ENCODE measurements at places on chromosomes 2 and 18. TPM values are rescaled to one million over a fixed set of nuclear protein-coding genes. Genes with fewer than 3 reads are reported as not detected.
A peak's percentile ranks its signal among the peaks of the same experiment; 100 is the strongest.

Gene ODC1
- total RNA-seq = 106 TPM

Gene PFN4
- not detected for total RNA-seq

GRCh38 chr2:57396355-57397098 lies 650.1 kb upstream of the VRK2 start:
- DNase-seq = peak; percentile 4

DNA sequence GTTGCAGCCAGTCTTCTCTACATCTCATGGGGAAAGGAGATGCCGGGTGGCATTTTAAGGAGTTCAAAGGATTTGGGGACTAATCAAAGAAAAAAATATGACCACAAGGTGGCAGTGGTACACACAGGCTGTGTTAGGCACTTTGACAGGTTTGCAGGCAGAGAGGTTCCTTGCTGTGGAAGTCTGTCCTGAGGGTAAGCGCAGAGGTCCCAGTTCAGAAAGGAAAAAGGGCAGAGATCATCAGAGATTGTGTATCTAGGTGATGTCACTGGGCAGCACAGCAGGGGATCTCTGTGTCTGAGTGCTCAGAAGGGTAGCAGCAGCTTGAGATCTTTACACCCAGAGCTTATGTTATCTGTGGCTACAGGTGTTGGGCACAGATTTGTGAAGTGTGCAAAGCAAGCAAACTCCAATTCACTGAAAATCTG lies 231.4 kb downstream of the LRRTM1 start:
- peak; percentile 66 for DNase-seq

DNA sequence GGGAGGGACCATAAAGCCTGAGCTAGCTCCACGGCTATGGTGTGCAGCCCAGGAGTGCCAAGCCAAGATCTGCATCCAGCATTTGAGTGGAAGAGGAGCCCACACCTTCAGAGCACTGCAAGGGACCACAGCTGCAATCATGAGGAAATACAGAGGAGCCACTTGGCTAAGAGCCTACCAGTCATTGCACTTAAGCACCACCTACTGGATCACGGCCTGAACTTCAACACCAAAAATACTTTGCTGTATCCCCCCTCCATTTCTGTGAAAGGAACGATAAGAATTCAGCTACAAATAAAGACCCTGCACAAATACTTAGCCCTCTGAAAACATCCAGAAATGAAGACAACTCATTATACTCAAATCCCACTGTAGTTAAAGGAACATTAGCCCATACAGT lies 545.3 kb downstream of the TSN start:
- no peak for DNase-seq

- DNase-seq = peak; percentile 79
These were observed 558 bp downstream of the THAP4 start for GRCh38 chr2:241636182-241637017.

DNA sequence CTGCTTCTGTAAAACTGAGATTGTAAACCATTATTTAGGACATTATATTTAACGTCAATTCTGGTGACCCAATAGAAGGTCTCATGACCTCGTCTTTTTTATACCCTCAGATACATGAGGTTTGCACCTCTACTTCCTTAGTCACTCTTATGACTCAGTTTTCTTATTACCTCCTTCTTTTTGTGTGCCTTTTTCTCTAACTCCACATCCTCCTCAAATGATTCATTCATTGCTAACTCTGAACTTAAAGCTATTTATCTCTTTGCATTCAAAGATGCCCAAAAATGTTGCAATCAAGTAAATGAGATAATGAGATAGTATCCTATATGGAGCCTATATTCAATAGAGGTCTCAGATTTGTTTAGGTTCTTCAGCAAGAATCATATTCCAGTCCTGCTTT lies 121.0 kb upstream of the KYNU start:
- DNase-seq = peak; percentile 65

GRCh38 chr18:73007195-73007914 lies 139.6 kb upstream of the NETO1 start:
- no peak for DNase-seq

- no peak for DNase-seq
These were observed 12.2 kb downstream of the CAPG start for GRCh38 chr2:85397925-85398331.

DNA sequence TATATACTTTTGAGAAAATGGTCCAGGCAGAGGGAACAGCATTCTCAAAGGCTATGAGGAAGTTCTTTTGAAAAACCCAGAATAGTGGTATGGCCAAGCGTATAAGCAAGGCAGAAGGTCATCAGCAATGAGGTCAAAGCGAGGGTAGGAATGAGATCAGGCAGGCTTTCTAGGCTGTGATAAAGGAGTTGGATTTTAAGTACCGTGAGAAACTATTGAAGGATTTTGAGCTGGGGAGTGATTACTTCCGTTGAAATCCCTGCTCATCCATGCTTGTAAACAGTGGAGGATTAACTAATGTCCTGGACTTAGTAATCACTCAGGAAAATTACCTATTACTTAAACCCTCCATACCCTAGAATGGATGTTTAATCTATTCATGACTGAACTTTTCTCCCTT lies 50.2 kb downstream of the EMILIN2 start:
- DNase-seq = no peak

- peak; percentile 51 for DNase-seq
These were observed 8.3 kb upstream of the IL1R2 start for GRCh38 chr2:101983486-101983885.

DNA sequence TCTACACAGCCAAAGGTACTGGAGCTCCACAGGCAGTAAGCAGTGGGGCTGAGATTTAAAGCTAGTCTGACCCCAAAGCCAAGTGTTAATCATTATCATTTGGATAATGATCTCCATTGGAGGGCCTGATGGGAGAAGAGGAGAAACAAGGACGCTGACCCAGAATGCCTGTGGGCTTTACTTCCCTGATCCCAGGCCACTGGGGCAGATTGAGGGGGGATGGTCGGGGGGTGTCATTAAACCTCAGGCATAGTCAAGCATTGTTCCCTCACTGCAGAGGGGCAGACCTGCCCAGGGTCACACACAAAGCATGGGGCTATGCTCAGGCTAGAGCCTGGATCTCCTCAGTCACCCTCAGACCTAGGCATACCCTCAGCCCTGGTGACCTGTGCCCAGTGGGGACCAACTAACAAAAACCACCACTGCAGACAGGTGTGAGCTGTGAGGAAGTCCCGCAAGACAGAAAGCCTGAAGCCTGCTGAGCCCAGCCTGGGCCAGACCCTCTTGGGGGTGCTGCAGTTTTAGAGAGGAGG lies 53.4 kb downstream of the SDC1 start:
- no peak for DNase-seq

DNA sequence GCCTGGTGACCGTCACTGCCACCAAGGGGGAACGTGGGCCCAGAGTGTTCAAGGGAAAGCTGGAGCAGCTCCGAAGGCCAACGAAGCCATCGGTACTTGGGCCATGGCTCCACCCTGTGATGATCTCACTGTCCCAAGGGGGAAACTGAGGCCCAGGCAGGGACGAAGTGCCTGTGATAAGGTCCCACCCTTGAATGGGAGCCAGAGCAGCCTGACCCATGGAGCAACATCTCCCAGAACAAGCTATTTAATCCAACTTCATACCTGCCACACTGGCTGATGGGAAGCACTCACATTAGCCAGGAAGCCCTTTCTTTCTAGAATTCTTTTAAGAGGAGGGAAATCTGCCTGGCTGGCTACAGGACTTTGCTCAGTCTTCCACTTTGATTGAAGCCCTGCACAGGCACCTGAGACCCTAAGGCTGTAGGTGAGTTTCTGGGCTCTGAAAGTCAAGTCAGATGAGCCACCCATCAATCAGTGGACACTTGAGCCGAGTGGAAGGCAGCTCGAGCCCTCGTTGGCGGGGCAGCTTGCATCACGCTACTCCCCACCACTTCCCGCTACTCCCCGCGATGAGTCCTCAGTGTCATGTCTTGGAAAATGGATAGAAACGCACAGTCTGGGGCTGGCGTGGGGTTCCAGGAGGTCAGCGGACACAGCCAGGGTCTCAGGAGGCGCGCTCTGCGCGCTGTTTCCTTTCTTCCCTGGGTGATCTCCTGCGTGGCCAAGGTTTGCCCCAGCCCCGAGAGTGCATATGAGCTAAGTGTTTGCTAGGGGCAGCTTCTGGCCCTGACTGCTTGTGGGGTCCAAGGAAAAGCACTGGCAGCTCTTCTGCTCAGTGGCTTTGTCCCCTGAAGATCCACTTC lies 2.5 kb upstream of the HS6ST1 start:
- DNase-seq = no peak

DNA sequence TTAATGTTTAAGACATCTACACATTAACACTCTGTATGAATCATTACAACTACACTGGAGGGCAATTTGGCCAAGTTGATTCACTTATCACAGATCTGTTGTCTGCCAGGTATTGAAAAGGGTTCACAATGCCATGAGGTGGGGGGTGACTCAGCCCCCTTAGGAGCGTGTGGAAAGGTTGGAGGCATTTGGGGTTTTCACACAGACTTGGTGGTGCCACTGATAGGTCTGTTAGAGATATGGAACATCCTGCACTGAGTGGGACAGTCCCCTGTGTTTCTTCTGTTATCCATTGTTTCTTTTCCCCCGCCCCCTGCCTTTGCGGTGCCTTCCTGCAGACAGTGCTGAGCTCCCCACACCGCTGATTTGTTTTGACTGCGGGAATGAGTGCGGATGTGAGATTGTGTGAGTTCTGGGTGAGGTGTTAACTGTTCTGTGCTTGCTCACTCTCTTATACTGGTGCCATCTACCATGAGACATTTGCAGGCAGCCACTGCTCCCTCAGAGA lies 9.3 kb upstream of the TSN start:
- no peak for DNase-seq

DNA sequence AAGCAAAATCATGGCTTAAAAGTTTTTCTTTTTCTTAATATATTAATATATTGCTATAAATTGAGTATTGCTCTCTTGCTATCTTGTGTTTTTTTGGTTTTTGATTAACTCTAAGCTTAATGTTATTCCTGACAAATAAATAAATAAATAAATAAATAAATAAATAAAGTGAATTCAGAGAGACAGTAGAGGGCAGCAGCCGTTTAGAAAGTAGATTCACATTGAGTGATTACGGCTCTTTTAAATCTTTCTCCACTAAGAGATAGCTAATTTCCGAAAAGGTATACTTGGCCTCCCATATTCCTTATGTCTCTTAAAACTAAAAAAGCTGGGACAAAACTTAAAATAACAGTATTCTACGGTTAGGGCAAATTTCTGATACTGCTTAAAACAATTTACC lies 34.3 kb downstream of the MSH2 start:
- peak; percentile 76 for DNase-seq

DNA sequence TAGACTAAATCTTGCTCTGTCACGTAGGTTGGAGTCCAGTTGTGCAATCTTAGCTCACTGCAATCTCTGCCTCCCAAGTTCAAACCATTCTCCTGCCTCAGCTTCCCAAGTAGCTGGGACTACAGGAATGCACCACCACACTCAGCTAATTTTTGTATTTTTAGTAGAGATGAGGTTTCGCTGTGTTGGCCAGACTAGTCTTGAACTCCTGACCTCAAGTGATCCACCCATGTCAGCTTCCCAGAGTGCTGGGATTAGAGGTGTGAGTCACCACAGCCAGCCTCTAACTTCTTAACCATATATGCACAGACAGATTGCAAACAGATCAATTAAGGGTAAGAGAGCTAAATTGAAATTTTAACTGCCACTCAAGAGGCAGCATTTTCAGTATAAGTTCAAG lies 22.1 kb upstream of the CNGA3 start:
- peak; percentile 36 for DNase-seq
